ENCODE measurements at places on chromosomes 7 and 10.

DNA sequence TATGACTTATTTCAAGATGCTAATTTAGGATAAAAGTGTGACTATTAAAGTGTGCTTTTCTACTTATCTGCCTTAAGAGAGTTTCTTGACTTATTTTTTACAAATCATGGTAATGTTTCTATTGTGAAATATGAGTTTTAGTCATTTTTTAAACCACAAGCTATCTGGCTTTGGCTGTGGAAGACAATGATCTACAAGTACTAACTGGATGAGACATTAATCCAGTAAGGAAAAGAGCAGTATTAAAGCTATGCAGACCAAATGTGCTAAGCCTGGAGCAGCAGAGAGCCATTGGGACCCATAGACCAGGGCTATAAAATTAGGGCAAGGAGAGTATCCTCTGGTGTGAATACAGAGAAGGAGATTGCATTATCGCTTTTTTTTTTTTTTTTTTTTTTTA, 92.4 kb downstream of the SEMA3A start:
- no peak for DNase-seq

DNA sequence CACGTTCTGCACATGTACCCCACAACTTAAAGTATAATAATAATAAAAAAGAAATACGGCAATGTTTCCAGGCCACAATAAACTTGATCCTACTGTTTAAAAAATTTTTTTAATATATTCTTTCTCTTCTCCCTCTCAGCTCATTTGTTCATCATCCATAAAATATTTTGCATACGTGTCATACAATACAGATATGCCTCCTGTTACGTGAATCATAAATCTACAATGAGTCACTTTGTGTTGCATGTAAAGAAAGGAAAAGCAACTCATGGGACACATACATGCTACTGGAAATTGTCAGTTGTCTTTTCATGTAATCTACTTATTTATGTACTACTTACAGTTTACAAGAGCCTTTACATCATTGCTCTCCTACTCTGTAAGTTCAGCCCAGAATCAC, 1.1 kb upstream of the TECTB start:
- no peak for DNase-seq

DNA sequence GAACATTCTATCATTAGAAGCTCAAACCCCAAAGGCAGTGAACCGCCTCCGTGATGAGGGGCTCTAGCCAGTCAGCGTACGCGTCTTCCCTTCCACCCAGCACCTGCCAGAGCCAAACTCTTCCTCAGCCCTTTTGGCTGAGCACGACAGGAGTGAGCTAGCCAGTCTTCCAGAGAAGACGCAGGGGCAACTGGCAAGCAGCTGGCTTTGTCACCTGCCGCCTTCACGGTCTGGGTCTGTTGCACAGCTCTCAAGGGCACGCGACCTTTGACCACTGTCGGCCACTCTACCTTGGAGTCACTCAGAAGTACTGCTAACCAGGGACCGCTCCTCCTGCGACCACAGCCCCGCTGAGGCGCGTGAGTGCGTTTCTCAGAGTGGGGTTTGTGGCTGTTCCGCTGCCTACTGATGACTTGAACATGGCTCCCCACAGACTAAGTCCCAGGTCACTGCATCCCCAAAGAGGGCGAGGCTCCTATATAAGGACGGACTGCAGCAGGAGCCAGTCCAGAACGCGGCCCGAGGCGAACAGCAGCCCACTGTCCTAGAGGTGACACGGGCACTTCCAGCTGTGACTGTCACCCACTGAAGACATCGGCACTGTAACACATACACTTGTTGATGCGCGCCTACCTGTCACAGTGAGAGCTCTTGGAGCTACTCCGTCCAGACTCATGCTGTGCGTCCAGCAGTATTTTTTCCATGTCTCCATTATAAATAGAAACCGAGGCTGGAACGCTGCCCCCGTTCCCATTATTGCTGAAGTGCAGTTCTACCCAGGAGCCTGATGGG, 8.4 kb downstream of the BNIP3 start:
- DNase-seq = no peak

- no peak for DNase-seq
Observed at GRCh38 chr7:107982042-107982840, 20.7 kb downstream of the LAMB1 start.

GRCh38 chr10:49521062-49521461, 17.9 kb downstream of the ERCC6 start:
- no peak for DNase-seq

DNA sequence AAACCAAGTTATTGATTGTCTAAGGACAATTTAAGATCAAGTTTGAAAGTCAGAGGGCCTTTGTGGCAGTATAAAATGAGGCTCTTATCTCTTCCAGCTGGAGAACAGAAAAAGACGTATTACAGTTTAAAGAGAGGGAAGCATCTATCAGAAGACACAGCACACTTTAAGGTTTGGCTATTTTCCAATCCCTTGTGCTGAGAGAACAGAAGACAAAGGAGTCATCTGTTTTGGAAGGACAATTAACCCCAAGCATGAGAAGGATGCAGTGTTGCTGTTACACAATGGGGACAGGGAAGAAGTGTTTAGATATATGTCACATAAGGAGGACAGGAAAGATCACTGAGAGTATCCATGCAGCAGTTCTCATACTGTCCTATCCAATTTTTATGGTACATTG, 1224.2 kb upstream of the SORCS1 start:
- DNase-seq = no peak

DNA sequence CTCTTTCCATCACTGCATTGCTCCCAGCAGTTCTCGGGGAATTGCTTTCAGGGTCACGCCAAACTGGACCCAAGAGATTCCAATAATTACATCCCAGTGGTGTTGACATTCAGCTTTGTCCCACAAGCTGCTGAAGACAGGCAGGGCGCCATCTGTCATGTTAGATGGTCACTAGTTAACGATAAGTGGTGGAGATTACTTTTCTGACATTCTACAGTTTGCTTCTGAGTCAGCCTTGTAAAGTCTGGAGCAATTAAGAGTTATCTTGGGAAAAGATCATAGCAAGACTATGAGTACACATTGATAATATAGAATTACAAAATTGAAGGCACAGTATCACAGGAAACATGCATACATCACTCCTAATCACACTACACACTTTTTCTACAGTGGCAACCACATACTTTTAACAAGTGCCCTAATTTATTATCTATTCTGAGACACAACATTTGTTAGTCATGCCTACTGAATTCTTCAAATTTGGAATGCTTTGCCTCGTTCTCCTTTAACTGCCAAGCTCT, 41.9 kb downstream of the SEMA3C start:
- no peak for DNase-seq

DNA sequence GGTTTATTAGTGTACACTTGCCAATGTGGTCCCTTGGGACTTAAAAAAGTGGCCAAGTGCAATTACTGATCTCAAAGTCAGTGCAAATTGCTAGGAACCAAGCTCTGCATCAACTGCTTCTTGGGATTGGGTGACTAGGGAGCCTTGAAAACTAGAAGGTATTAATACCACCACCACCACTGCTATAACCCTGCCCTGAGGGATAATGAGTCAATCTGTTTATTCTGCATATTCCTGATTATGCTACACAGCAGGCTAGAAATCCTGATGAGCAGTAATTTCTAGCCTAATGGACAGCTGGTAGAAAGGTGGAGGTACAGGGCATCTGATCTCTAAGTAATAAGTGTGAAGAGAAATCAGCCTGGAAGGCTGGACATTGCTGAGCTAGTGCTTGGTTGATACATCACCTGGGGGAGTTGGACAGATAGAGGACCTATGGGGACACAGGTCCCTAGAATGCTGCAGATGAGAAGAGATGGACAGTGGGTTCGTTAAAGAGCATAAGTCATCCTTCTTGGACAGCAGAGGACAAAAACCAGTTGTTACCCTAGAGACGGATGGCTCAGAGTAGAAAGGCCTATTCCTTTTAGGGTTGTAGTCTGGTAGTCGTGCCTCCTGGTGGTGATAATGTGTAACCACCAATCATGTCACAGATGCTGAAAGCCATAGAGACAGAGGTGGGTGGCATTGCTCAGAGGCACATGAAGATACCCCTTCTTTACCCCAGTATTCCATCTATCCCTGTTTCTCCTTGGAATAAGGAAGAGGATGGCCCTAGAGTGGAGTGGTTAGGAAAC, 554.8 kb downstream of the SORCS1 start:
- DNase-seq = peak; percentile 14

- DNase-seq = no peak
Observed at GRCh38 chr7:115678086-115678982, 352.2 kb downstream of the TFEC start.

DNA sequence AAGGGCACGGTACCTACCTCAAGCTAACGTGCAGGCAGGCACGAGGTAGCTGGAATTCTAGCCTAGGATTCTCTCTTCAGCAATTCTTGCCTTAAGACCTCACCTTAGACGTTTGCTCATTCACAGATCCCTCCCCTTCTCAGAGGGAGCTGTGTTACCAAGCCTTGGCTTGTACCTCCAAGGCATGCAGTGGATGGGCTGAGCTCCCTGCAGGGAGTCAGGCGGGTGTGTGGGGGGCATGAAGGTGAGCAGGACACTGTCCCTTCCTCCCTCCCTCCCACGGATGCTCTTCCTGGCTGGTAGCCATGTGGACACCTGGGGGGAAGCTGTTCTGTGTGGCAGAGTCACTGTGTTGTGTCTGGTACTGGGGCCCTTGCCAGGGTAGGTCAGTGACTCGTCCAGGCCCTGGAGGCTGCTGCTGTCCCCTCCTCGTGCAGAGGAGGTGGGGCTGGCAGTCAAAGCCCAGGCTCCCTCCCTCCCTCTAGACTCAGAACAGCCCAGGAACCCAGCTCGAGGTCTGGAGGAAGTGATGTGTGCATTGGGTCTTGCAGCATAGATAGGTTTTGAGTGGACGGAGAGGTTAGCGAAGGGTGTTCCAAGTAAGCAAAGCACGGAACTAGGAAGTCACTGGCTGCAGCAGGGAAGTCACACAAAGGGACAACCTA, 222.2 kb upstream of the SH2B2 start:
- peak; percentile 61 for DNase-seq

DNA sequence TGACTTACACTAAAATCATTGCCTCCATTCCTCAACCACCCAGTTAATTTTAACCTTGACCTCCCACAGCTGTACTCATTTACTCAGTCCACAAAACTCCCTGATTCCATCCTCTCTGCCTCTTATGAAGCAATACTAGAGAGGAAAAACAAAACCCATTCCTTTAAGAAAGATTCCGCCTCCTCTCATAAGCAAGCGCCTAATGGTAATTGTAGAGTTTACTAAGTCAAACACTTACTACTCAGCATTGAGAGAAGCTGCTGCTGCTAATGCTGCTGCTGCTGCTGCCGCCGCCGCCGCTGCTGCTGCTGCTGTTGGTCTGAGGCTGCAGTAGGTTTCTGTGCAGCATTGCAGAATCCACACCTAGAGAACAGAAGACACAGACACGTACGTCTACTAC, 2.1 kb upstream of the ADD3 start:
- DNase-seq = peak; percentile 19

GRCh38 chr10:112373912-112374338, at the start of gene ACSL5:
Gene ACSL5 (plus strand): TSS chr10:112374116. CDS start chr10:112394947, 20,831 bp downstream.
- no peak for DNase-seq

- DNase-seq = no peak
Observed at GRCh38 chr7:135811506-135811905, 62.9 kb upstream of the FAM180A start.

- DNase-seq = no peak
Observed at GRCh38 chr7:107686816-107687387, 26.3 kb downstream of the SLC26A4 start.

- no peak for DNase-seq
Observed at GRCh38 chr7:122767339-122767738, 64.6 kb upstream of the RNF148 start.

- DNase-seq = no peak
Observed at GRCh38 chr10:122361046-122361445, 13.5 kb upstream of the PLEKHA1 start.

- DNase-seq = no peak
Observed at GRCh38 chr10:24255115-24255880, 46.4 kb downstream of the KIAA1217 start.

DNA sequence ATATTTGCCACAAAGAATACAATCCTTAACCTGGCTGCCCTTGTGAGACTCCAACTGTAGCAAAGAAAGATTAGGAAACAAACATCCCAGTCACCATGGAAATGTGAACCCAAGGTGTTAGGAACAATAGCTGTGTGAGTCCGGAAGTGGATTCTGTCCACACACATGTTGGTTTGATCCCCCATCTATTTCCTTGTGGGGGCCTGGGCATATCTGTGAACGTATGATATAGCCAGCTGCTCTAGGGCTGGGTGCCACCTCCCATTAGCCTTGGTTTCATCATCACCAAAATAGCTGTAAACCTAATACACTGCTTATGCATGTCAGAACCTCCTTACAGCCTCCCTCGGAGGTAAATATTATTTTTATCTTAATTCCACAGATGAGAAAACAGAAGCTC, 26.4 kb downstream of the GRK5 start:
- no peak for DNase-seq

- no peak for DNase-seq
Observed at GRCh38 chr10:118926441-118926840, 103.1 kb upstream of the NANOS1 start.

DNA sequence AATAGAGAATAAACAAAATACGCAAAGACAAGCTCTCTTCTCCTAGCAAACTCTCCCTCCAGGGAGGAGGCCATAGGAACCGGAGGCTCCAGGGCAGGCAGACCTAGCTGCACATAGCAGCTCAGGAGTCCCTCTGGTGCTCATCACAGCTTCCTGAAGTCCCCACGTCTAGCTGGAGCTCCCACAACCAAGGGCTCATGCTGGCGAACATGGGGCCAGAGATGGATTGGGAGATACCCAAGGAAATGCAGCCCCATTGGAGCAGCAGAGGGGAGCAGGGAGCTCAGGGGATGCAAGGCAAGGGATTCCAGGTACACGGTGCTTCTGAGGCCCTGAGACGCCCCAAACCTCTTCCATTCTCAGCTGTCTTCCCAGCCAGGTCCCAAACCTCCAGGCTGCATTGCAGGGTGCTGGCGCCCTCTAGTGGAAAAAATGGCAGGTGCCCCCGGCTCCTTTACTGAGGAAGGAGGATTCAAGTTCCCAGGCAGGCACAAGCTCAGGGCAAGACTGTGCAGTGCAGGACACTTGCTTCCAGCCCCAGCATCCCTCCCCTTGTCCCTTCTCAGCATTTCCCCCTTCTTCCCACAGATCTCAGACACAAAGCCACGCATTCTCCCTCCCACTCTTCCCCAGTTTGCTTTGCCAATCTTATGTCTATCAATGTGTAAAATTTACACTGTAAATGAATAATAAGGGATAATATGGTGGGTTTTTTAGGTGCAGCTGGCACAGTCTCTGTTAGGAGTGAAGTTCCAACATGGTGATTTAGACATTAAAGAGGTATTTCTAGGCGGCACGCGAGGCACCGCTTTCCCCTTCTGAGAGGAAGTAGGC, 46.2 kb downstream of the GPAM start:
- peak; percentile 71 for DNase-seq

GRCh38 chr7:85156661-85157208, 30.1 kb downstream of the SEMA3D start:
- no peak for DNase-seq

Measured in NB4 (cell line).